ENCODE measurements at places on chromosomes 4 and X.
A peak's percentile ranks its signal among the peaks of the same experiment; 100 is the strongest.

DNA sequence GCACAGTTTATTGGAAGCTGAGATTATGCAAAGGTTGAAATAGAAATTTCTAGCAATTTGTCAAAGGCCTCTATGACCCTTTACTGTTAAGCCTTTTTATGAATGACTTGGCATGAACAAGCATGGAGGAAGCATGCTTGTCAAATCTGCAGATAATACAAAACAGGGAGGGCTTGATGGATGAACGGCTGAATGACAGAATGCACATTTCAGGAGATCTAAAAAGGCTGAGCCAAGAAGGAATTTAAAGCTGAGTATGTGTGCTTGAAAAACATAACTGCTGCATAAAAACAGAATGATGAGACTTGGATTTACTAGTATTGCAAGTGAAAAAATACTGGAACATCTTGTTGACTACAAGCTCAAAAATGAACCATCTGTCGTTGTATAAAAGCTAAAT, 29.0 kb upstream of the UBE2K start:
- DNase-seq: no peak

DNA sequence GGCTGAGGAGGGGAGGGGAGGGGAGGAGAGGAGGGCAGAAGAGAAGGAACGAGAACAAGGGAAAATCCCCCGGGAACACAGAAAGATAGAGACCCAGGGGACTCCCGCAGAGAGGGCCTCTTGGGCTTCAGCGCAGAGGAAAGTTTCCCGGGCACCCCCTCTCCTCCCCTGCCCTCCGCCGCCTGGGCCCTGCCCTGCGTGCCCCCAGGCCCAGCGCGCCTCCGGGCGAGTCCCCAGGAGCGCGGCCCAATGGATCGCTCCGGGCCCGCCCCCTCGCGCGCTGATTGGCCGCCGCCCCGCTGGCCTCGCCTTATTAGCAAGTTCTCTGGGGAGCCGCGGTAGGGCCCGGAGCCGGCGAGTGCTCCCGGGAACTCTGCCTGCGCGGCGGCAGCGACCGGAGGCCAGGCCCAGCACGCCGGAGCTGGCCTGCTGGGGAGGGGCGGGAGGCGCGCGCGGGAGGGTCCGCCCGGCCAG, at the start of gene MSX1:
MSX1 (plus strand) TSS at position 341 of the 474 bp plus-strand sequence. CDS start 235 bp downstream, outside the sequence.
- peak; percentile 71 for DNase-seq

DNA sequence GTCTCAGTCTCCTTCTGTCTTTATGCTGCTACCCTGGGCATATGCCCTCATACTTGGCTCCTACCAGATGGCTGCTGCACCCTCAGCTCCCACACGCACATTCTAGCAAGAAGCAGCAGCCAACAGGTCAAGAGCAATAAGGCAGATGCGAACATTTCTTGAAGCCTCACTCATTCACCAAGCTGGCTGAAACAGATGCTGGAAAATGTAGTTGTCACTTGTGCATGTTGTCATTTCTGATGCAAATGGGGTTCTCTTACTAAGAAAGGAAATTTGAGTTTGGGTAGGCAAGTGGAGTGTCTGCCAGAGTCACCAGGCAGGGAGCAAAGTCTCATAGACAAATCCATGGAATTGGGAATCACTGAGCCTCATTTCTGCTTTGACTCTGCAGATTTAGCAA, 57.4 kb upstream of the SORBS2 start:
- DNase-seq: no peak

DNA sequence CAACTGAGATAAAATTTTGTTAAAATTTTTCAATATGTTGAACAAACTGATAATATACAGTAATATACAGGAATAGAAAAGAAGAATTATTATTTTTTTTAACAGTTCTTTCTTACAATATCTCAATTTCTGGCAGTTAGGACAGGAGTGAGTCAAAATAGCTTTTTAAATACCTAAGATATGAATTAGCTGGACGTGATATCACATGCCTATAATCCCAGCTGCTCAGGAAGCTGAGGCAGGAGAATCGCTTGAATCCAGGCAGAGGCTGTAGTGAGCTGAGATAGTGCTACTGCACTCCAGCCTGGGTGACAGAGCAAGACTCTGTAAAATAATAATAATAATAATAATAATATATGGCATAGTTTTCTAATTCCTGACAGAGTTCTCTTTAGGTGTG, 1039.3 kb downstream of the STPG2 start:
- DNase-seq: no peak

GRCh38 chr4:23068756-23069155, 376.0 kb downstream of the GBA3 start:
- DNase-seq: no peak

GRCh38 chr4:170386511-170386910, 296.8 kb upstream of the AADAT start:
- DNase-seq: no peak

- no peak for DNase-seq
These were observed 98.2 kb downstream of the PJA1 start for GRCh38 chrX:69066966-69067525.

DNA sequence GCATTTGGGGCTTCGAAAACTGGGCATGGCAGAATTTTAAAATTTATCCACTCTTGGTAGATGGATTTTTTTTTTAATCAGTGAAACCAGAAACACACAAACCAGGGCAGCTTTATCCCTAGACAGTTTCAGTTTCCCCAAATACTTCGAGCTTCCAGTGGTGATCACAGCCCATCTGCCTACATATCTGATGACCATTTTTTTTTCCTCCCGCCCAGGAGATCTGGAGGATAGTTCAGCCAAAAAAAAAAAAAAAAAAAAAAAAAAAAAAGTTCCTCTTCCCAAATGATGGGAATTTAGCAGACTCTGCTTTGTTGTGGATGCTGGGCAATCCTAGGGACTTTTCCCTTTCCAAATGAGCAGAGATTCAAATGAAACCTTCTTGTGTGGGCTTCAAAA, 1.0 kb upstream of the TBC1D9 start:
- DNase-seq: no peak
